CD4-positive, alpha-beta T cell treated with Interleukin-1 beta for 1 hour (primary cell): ENCODE measurements at places on chromosomes 12 and 14.

GRCh38 chr14:61515436-61516117 lies 179.7 kb upstream of the HIF1A start:
- no peak for DNase-seq

GRCh38 chr14:50967103-50967502 lies 22.8 kb upstream of the PYGL start:
- no peak for DNase-seq

GRCh38 chr14:86518298-86518697 lies 988.4 kb downstream of the FLRT2 start:
- no peak for DNase-seq

DNA sequence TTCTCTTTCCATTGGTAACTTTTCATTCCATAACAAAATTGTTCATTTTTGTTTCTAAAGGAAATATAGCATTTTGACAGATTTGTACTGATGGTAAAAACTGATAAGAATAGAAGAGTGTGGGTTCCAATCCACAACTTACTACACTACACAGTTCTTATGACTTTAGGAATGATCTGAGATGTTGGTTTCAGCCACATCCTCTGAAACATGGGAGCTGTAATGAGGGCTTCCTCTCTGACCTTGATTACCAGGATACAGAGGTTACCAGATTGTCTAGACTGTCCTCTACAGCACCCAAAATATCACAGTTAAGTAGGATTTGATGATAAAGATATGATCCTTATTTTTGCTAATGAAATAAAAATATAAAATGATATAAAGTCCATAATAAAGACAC lies 1184.6 kb downstream of the FLRT2 start:
- no peak for DNase-seq

GRCh38 chr12:55697686-55698085 lies 10.0 kb downstream of the ITGA7 start:
- DNase-seq: no peak

- no peak for DNase-seq
Measured at GRCh38 chr14:71592361-71592760, 339.9 kb upstream of the RGS6 start.

- DNase-seq: no peak
Measured at GRCh38 chr14:21205026-21205677, 49.3 kb upstream of the OR5AU1 start.

DNA sequence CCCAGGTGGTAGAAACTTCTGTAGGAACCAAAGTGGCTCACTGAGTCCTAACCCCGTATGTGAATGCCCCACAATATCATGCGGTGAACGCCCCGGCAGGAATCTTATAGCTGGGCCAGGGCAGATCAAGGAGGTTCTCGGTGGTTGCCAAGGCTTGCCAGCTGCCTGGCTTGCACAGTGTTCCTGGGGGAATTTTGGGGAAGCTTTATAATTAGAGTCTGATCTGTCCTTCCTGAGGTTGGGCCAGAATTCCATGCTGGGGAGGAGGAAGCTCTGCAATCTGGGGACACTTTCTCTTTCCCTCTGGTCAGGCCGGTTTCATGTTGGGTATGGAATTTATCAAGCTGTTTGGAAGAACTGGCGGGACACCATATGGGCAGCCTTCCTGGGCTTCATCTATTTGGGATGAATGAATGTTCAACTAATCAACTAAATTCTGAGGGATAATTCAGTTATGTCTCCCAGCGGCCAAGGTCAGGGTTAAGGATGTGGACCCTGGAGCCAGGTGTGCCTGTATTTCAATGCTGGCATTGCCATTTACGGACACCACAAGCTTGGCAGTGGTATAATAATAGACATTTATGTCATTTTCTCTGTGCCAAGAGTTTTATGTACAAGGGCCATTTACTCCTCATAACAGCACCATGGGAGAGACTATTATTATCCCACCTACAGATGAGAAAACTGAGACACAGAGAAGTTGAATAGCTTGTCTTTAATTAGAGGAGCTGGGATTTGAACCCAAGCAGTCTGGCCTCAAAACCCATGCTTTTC lies 54.3 kb downstream of the SVOP start:
- DNase-seq: no peak

DNA sequence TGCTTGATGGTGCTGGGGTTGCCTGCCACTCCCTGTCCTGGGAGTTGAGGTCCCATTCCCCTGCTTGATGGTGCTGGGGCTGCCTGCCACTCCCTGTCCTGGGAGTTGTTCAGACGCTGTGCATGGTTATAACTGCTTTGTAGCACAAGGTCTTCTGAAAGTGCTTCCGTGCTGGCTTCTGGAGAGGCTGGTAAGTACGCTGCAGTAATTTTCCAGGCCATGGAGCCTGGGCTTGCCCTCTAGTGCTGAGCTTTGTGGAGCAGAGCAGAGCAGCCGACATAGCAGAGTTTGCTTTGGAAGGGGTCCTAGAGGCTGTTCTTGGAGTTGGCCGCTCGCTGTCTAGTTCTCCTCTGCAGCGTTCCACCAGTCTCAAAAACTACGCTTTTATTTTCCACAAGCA lies 6.3 kb downstream of the B4GALNT3 start:
- no peak for DNase-seq

DNA sequence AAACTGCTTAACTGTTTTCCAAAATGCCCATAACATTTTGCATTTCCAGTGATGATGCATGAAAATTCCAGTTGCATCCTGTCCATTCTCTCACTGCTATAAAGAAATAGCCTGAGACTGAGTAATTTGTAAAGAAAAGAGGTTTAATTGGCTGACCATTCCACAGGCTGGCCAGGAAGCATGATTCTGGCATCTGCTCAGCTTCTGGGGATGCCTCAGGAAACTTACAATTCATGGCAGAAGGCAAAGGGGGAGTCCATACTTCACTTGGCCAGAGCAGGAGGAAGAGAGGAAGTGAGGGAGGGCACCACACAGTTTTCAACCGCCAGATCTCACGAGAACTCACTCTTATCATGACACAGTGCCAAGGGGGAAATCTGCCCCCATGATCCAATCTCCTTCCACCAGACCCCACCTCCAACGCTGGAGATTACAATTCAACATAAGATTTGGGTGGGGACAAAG lies 18.2 kb upstream of the CLEC2D start:
- DNase-seq: peak; percentile 51

DNA sequence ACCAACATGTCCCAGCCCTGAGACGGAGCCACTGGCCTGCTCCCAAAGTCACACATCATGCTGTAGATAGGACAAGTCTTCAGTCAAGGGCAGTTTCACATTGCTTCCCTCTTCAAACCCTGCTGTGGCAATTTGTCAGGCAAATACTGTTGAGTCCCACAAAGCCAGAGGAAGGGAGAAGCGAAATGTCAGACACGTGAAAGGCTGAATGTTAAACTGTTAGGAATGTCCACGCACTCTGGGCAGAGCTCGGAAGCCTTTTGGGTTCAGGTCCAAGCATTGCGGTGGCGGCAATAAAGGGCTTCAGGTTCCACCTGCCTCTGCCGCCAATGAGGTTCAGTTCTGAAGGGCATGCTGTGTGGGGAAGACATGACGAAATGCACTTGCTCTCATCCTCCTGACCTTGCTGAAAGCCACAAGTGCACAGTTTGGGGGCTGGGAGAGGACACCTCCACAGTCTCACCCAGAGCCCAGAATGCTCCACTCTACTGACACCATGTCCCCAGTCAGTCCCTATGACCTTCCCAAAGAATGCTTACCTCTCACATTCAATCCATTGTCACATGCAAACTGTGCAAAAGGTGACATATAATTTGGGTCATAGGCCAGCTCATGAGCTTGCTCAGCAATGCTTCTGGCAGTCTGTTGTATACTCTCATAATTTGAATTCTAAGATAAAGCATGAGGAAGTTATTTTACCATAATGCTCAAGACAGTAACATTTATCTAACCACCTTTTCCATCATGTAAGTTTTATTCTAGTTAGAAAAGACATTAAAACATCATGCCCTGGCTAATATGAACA lies 35.7 kb downstream of the RAD9B start:
- no peak for DNase-seq

GRCh38 chr12:51465491-51465890 lies 40.9 kb downstream of the SLC4A8 start:
- DNase-seq: no peak

GRCh38 chr12:113130457-113131135 lies 5.0 kb downstream of the RASAL1 start:
- DNase-seq: peak; percentile 28

DNA sequence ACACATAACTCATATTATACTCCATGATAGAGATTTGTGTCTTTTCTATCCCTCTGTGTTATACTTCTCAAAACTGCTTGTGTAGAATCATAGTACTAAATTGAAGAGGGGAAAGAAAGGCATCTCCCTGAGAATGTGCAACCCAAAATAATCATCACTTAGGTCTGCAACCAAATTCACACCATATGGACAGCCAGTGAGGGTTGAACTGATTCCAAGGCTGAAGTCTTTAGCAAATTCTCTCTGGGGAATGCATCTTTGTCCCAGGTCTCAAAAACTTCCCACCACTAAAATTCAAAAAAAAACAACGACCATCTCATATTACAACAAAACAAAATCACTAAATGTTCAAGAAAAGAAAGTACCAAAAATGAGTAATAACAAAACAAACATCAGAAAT lies 11.0 kb downstream of the ZFC3H1 start:
- DNase-seq: no peak

GRCh38 chr12:88218293-88218692 lies 76.2 kb downstream of the TMTC3 start:
- DNase-seq: no peak

GRCh38 chr12:95218150-95219133 lies 835 bp downstream of the VEZT start:
- DNase-seq: peak; percentile 14

- no peak for DNase-seq
Measured at GRCh38 chr12:55823419-55823818, 5.6 kb downstream of the ORMDL2 start.

DNA sequence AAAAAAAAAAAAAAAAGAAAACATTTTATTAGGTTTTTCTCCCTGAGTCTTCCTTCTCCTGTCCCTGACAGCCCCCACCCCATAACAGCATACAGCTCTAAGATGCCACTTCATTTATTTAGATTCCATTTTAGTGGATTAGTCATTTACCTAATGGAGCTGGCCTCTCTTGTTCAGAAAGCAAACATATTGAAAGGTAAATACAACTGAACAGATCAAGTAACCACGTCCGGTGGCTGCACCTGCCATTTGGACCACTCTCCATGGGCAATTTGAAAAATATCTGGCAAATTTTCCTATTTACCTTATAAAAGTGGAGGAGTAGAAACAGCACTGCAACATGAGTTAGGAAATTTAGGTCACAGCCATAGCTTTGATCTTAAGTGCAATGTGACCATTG lies 254.6 kb downstream of the C12orf42 start:
- no peak for DNase-seq

GRCh38 chr14:61254808-61255526 lies 26.2 kb downstream of the TMEM30B start:
- DNase-seq: no peak

- DNase-seq: no peak
Measured at GRCh38 chr12:79857675-79858074, 77.2 kb downstream of the PPP1R12A start.

DNA sequence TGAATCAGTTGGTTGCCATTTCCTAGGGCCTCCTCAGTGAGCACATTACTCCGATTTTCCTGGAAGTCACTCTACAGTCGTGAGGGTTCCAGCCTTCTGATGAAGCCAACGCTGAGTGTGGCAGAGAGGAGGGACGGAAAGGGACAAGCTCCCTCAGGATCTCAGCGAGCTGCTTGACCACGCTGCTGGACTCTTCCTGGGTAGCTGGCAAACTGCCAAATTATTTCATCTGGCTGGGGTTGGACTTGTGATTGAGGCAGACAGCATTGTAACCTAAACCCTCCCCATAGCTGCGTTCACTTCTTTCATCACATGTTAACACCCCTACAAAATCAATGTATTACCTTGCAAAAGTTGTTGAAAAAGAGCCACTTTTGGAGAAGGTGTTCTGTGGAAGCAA lies 69.6 kb upstream of the CHST11 start:
- no peak for DNase-seq

- DNase-seq: no peak
Measured at GRCh38 chr12:115920395-115921183, 356.9 kb downstream of the MED13L start.

GRCh38 chr14:104349950-104350349 lies 211.6 kb downstream of the KIF26A start:
- DNase-seq: no peak

DNA sequence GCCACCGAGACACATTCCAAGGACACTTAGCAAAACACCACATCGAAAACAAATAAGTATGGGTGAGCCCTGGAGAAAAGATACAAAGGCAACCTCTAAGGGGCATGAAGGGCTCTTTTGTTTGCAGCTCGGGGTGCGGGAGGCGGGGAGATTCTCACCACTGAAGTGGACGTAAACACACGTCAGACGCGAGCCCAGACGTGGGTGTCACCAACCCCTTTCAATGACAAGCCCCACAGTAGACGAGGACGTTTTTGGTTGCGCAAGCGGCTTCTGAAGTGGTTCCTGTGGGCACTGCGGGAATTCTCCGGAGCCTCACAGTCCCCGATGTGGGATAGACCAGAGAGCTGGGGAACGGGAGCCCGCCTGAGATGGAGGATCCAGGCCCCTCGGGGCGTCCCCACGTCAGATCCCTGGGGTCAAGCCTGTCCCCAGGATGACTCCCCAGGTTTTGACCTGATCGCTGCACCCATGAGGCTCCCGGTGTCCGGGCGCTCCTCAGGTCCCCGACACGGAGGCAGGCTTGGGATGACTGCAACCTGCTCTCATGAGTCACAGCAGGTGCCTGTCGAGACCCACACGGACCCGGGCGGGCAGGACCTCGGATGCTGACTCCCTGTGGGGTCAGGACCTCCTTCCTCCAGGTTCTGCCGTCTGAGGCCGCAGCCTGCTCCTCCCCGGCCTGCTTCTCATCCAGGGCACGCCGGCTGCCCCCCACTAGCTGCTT lies 20.3 kb upstream of the ADGRD1 start:
- DNase-seq: no peak

DNA sequence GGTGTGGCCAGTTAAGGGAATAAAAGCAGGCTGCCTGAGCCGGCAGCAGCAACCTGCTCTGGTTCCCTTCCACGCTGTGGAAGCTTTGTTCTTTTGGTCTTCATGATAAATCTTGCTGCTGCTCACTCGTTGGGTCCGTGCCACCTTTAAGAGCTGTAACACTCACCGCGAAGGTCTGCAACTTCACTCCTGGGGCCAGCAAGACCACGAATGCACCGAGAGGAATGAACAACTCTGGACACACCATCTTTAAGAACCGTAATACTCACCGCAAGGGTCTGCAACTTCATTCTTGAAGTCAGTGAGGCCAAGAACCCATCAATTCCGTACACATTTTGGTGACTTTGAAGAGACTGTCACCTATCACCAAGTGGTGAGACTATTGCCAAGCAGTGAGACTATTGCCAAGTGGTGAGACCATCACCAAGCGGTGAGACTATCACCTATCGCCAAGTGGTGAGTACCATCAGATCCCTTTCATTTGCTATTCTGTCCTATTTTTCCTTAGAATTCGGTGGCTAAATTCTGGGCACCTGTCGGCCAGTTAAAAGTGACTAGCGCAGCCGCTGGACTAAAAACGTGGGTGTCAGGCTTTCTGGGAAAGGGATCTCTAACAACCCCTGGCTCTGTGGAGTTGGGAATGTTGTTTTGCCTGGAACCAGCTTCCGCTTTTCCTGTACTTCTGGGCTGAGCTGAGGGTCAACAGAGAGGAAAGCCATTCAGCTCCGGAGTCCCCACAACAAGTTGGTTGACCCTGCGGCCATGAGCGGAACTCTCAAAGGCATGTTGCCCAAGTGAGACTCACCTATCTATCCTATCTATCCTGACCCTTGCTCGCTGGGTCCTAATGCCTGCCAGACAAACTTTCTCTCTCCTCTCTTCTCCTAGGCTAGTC lies at the start of gene DHRS2:
DHRS2 (plus strand) TSS at position 48 of the 895 bp plus-strand sequence. CDS start 2,501 bp downstream, outside the sequence.
- no peak for DNase-seq

GRCh38 chr12:113245695-113246477 lies 24.6 kb downstream of the TPCN1 start:
- DNase-seq: no peak
